Globus pallidus (tissue), 1 donor: ENCODE measurements at places on chromosomes 7 and 10.

DNA sequence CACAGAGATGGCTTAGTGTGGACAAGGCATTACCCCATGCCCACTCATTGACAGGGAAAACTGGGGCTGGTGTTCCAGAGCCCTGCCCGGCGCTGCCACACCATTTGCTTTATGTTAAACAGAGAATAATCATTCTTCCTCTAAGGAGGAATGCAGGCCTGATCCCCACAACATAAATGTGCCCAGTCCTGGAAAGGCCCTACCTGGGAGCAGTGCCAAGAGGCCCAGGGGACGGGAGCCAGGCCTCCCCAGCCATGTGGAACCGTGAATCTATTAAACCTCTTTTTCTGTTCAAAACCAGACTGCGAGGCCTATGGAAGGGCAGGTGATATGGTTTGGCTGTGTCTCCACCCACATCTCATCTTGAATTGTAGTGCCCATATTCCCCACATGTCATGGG is 264.1 kb downstream of the GRID1 start:
- no peak for DNase-seq

DNA sequence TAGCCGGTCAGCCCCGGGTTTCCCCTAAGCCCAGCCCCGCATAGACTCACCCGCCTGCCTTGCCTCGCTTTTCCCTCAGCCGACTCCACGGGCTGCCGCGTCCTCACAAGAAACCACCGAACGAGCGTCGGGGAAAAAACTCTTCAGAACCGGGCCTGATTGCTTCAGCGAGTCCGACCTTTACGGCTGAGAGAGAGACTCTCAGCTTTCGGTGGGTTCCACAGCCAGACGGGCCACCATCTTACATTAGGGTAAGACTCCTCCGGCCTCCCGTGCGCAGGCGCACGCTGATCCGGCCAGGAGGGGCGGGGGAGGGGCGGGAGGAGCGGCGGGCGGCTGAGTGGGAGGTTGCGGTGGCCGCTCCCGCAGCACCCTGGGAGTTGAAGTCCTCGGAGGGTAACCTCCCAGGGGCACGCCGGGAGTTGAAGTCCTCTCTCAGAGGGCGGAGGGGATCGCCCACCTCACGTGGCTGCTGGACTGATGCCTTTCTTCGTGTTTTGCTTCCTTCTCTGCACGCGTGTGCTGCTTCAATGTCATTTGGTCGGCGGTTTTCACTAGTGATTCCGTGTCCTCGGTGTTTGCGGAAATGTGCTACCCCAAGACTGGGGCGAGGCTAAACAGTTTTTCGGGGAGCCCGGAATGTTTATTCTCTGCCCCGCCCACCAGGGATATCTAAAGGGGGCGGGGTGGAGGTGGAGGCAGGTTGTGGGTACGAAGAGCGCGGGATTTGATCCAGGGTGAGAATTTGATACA is at the start of gene CNOT4:
Gene CNOT4, minus strand, starts transcription at position 264 of the 753 bp plus-strand sequence. CDS start 71,771 bp downstream, outside the sequence.
- peak; percentile 96 for DNase-seq

GRCh38 chr7:14305233-14305866 is 315.9 kb upstream of the ETV1 start:
- no peak for DNase-seq

GRCh38 chr10:21100871-21101514 is 203.9 kb upstream of the NEBL start:
- DNase-seq = no peak

- no peak for DNase-seq
Measured at GRCh38 chr7:158377800-158378623, 209.6 kb downstream of the PTPRN2 start.

DNA sequence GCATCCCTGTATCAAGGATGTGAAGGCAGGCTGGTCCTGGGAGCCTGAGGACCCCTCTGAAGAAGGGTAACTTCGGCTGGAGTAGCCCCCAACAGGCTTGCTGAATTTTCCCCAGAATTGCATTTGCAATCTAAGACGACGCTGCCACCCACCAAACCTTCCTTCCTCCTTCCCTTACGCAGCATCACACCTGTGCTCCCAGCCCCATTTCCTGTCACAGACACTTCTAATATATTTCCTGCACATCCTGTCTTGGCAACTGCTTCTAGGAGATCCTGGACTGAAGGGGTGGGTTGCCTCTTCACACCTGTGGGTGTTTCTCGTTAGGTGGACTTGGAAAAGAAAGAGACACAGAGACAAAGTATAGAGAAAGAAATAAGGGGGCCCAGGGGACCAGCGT is 9.4 kb upstream of the PGAM1 start:
- no peak for DNase-seq

DNA sequence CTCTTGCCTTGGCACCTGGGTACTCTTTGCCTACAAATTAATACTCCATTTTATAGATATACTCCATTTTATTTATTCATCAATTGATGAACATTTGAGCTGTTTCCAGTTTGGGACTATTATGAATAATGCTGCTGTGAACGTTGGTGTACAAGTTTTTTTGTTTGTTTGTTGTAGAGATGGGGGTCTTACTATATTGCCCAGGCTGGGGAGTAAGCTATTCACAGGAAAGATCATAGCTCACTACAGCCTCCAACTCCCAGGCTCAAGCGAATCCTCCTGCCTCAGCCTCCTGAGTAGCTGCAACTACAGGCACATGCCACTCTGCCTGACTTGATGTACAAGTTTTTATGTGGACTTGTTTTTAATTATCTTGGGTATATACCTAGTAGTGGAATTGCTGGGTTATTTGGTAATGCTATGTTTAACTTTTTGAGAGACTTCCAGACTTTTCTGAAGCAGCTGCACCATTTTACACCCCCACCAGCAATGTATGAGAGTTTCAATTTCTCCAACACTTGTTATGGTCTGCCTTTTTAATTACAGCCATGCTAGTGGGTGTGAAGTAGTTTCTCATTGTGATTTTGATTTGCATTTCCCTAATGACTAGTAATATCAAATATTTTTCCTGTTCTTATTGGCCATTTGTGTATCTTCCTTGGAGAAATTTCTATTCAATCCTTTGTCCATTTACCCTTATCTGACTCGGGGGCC is 15.9 kb downstream of the WBP1L start:
- DNase-seq = no peak

DNA sequence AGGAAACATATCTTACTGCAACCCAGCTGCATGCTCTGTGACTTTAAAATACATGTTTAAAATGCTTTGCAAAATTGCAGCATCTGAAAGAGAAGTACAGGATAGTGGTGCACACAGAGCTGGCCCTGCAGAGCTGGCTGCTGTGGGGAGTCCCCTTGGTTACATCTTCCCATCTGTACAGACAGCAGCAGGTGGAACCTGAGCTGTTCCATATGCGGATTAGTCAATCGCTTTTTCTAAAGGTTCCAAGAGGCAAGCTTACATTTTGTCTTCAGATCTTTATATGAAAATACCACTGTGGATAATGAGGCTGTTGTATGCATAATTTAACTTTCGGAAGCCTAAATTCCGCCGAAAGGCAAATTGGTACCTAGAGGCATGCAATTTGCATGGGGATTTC is 444.1 kb downstream of the NRG3 start:
- no peak for DNase-seq

DNA sequence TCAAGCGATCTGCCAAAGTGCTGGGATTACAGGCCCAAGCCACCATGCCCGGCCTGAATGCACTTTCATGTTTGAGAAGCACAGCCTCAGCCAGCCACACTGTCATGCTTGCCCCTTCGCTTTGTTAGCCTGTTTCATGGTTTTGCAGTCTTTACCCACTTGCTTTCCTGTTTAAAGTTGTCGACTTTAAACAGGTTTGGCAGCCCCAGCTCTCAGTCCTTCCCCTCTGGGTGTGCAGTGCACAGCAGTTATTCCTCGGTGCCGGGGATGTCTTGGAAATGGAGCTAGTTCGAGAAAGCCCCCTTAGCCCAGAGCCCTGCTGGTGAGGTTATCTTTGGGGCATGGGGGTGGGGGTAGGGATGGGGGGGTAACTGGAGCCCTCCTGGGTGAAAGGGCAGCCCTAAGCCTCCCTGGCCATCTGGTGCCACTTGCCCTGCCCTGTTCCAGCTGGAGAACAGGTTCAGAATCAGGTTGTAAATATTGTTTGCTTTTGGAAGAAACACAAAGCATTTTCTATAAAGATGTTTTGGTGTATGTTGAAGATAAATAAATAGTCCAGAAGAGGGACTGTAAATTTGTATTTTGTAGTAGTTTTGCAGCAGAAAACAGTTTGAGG is 14.8 kb downstream of the TSPAN14 start:
- no peak for DNase-seq

DNA sequence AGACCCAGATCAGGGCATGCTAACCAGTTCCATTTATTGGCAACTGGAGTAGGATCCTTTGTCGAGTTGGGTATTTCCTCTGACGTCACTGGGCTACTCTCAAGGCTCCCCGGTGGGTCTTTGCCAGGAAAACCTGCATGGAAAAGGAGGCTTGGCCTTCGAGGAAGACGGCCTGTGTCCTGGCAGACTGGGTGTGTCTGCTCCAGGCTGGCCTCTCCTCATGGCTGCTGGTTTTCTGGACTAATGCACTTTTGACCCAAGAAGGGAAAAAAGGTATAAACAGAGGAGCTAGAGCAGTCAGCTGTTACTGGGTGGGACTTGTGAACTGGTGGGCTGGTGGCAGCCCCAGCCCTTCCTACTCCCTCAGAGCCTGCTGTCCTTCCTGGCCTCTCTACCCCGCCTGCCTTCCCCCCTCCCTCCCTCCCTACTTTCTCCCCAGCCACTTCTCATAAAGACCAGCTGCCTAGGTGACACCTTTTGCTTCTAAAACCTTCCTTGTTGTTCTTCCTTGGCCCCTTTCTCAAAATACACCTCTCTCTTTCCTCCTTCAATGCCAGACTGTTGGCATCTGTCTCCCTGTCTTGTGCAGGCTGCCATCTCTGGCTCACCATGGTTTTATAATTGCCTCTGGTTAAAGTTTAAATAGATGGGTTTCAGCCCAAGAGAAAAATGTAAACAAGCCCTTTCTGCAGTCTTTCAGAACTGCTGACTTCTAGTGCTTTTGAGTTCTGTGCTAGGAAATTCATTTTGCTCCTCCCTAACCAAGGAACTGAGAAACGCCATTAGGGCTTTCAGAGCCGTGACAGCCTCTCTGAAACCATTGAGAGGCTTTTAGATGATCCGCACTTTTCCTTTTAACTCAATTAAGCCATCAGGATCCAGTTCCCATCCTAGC is 101.8 kb upstream of the MKLN1 start:
- peak; percentile 35 for DNase-seq

GRCh38 chr10:23512355-23513058 is 73.6 kb downstream of the OTUD1 start:
- no peak for DNase-seq

- no peak for DNase-seq
Measured at GRCh38 chr7:116211913-116212596, 1.7 kb downstream of the TES start.
